Effector CD4-positive, alpha-beta T cell (primary cell): ENCODE measurements at places on chromosomes 11 and 22.

- no peak for DNase-seq
Observed at GRCh38 chr22:50581031-50581949, 1.4 kb downstream of the CHKB start.

GRCh38 chr11:46391578-46392420 is at the start of gene CHRM4:
CHRM4 (minus strand) TSS chr11:46391776; CDS start chr11:46386557, 5,219 bp downstream.
- no peak for DNase-seq

GRCh38 chr22:40487663-40488249 is 117.4 kb downstream of the SGSM3 start:
- no peak for DNase-seq

DNA sequence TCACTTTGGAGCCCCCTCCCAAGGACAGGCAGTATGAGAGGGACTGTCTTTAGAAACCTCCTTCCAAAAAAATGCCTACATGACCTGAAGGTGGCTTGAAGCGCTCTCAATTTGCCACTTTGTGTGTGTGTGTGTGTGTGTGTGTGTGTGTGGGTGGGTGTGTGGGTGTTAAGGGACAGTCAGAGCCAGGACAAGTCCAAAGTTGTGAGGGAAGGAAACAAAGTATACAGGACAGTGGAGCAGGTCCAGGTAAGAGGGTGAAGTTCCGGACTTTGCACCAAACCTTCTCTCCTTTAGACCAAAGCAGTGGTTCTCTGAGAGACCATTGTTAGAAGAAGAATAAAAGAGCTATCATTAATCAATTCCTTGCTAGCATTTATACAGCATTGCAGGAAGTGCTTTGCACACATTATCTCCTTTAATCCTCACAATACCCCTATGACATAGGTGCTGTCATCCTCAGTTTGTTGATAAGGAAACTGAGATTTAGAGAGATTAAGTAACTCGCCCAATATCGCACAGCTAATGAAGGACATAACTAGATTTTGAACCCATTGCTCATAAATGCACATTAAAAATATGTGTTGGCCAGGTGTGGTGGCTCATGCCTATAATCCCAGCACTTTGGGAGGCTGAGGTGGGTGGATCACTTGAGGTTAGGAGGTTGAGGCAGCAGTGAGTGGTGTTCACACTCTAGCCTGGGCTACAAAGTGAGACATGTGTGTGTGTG is 12.4 kb upstream of the SLC5A1 start:
- no peak for DNase-seq

DNA sequence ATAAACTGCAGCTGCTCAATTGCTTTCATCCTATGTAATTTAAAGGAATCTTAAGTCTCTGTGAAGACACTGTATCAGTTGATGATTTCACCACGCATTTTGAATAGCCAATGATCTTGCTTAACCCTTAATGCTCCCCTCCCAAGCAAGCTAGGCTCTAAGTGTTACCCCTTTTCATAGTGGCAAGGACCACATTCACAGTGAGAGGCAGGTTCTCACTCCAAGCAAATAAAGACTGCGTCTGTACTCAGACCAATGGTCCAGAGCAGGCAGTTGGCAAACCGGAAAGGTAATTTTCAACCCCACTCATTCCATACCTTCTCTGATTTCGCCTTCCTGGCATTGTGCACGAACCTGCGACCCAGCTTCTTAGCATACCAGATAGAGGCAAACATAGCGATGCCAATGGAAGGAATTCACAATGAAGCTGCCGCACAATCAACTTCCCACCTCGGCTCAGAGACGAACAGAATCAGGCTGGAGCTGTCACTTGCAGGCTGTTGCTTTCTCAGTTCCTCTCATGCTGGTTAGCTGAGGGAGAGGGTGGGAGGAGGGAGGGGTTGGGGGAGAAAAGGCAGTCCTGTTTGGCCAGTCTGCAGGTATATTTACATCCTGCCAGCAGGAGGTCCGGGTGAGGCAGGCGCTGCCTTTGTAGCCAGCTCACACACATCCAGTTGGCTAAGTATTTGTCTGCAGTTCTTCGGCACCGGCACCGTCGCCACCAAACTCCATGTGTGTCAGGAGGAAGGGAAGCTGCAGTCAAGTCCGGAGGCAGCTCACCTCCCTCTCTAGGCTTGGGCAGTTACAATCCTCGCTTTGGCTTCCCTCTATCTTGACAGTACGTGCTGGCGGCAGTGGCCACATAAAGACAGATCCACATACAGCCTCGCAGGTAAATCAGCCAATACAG is 1151.2 kb upstream of the CCDC90B start:
- no peak for DNase-seq

- no peak for DNase-seq
Observed at GRCh38 chr11:61594907-61595257, 14.0 kb upstream of the SYT7 start.

GRCh38 chr11:34910817-34911216 is 5.4 kb downstream of the APIP start:
- DNase-seq = no peak

DNA sequence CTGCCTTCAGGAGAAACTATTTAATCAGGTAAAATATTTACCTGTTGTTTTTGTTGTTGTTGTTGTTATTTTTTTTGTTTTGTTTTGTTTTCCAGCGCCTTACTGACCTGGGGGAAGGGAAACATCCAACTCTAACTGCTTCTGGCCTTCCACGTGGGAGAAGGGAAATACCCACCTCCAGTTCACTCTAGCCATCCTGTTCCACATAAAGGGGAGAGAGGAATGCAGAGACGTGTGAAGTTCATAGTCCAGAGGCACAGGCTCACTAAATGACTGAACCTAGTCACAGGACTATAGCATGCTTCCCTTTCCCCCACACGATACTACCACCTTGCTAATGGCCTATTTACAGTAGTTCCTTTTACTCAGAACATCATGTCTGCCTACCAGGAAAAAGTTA is 72.4 kb upstream of the VSTM5 start:
- DNase-seq = no peak

DNA sequence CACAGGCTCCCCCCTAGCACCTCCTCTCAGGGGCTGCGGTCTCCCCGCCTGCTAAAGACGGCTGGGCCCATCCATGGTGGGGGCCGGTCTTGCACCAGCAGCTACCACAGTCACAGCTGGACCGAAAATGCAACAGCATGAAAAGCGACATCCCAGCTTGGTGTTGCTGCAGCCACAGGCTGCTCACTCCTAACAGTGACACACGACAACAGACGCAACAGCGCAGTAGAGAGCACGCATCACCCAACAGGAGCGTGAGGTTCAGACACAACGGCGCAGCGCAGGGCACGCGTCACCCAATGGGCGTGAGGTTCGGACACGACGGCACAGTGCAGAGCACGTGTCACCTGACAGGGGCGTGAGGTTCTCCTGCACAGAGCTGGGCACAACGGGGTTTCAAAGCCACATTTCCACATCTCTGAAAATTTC is 24.1 kb downstream of the TOLLIP start:
- no peak for DNase-seq

DNA sequence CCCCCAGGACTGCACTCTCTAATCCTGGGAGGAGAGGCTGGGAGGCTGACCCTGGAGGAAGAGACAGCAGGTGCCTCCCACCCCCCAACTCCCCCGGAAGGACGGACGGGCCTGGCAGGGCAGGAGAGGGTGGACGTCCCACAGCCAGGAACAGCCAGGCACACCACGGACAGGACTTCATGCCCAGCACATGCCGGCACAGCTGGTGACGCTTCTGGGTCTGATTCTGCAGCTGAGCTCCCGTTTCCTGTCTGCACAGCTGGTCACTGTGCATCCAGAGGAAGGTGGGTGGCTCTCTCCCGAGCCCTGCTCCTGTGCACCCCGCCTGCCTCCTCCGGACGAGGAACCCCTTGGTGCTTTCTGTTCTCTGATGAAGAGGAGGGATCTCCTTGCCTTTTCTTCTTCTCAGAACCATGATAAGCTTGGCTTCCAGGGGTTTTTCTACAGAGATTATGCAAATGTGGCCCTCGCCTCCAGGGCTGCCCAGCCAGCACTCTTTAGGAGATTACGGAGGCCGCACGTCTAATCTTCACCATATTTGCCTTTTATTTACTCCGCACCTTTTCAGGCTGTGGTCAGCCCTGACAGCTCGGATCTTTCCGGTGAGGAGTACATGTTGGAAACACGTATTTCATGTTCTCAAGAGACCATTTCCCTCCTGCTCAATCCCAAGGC is 1295.8 kb downstream of the BRD1 start:
- no peak for DNase-seq

DNA sequence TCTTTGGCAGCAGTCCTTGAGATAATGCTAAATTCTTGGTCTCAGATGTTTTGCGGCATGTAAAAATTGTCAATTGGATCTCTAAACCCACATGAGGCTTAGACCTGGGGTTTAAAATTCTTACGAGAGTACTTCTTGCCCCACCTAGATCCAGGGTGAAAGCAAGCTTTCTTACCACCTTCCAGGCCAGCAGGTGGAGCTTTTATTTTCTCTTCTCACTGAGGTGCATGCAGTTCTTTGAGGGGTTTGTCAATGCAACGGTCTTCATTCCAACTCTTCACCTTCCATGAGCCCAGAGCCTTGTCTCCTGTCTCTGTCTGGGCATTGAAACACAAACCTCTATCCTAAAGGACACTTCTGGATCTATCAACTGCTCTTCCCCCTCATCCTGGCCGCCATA is 154.1 kb downstream of the MYO18B start:
- no peak for DNase-seq

DNA sequence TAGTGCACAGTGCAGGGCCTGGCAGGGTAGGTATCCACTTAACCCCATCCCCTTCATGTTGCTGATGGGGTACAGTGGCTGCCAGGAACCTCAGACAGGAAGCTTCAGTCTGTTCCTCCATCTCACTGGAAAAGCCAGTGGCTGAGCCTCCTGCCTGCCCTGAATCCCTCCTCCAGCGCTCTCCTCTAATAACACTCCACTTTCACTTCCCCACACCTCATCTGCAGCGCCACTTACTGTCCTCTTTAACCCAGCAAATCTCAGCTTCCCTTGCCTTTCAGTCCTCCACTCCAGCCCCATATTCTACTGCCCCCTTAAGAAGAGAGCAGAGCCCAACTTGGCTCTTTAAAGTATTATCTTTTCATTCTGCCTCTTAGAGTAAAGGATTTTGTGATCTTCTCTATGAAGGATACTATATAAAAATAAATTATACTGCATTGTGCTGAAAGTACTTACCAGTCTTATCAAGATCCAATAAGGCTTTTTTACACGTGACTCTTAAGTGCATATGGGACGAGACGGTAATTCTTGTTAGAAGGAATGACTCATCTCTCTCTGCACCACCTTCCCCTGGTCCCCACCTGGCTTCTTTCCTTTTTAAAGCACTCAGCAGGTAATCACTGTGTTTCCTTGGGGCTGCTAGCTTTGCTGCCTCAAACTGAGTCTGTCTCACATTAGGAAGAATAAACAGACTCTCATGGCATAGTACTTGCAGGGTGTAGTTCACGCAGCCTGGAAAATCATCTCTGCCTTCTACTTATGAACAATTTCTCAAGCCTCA is 238.0 kb upstream of the NARS2 start:
- no peak for DNase-seq

GRCh38 chr11:71112990-71113389 is 139.4 kb downstream of the SHANK2 start:
- no peak for DNase-seq

GRCh38 chr11:18748766-18749365 is 22.9 kb upstream of the IGSF22 start:
- DNase-seq = no peak

DNA sequence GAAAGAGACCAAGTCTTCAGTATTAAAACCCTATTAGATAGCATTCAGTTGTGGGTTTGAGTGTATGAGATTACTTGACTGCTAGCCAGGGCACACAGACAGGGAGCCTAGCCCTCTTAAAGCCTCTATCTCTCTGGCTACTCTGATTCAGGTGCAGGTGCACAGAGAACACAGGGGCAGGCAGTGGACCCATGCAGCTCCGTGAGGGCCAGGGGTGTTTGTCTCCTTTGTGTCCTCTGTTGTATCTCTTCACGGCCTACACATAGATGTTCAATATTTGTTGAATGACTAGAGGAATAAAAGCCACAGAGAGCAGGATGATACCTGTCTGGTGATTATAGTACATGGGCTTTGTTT is 21.5 kb upstream of the AIFM3 start:
- no peak for DNase-seq

- no peak for DNase-seq
Observed at GRCh38 chr11:70716986-70717775, 318.9 kb downstream of the CTTN start.

- no peak for DNase-seq
Observed at GRCh38 chr11:119684361-119685110, 44.5 kb downstream of the NECTIN1 start.

GRCh38 chr11:77726524-77726923 is 88.9 kb upstream of the CLNS1A start:
- DNase-seq = no peak

DNA sequence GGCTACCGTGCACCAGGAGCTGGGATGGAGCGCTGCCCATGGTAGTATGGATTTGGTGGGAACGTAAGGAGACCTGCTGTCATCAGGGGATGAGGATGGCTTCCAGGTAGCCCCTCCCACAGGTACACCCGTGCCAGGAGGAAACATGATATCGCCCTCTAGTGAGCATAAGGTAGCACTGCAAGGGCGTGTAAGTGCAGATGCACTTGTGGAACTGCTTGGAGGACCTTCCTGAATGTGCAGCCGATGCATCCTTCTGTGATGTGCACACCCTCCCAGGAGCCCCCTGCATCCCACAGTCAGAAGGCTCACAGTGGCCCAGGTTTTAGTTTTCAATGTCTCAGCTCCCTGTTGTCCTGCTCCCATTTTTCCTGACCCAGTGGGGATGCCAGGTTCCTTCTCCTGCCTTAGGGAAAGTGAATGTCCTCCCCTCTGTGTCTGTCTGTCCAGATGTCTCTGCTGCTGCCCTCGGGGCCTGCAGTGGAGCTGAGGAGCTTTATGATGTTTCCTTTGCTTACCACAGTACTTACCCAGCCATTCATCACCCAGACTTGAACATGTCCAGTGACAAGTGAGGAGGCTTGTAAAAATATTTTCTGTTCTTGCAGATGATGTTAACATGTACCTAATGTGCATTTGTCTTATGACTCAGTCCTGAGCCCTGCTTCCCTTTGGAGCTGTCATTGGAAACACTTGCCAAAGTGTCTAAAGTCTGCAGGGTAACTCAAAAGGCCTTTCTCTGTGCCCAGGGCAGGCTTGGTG is 49.2 kb downstream of the DBX1 start:
- DNase-seq = no peak

DNA sequence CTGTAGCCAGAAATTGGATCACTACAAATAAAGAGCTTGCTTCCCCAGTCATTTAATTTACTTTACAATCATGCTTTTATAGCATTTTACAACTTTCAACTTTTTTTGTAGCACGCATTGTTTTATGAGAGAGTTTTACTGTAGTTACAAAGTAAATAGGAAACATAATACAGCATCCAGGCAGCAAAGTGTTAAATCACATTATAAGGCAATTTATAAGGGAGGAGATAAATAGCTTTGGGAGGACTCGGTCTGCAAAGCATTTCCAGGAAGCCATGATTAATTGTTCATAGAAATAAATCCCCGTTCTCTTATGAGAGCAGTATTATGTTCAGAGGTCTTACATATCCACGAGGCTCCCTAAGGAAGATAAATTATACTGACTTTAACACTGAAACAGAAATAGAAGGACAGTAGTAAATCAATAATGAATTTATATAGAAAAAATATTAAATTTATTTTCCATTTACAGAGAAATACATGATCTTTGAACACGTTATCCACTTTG is 792.6 kb upstream of the RAG2 start:
- DNase-seq = no peak
